ENCODE measurements at places on chromosomes 7 and 10.

DNA sequence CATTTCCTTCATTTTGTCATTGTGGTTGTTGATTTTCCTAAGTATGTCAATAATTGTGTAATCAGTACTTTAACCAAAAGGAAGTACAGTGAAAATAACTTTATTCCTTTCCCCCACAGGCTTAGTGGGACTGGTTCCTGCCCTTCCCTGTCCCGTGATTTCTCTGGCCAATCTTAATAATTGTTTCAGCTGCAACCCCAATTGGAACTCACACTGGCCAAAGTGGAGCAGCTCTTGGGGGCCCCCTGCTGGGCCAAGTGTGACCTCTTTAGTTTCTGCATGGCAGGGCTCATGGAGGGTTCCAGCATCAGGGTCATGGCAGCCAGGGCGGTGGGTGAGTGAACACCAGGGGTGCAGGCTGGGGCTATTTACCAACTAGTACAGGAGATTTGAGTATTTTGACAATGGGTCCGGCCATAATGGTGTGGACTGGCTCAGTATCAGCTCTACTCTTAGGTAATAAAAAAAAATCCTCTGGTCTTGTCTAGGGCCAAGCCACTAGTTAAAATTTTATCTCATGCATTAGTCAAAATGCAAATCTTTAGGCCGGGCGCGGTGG is 31.7 kb downstream of the CYCS start:
- no peak overlapping the region for H3K27ac ChIP-seq
- no peaks in the 10 kb centered on the region for H3K27me3 ChIP-seq
- H3K36me3 ChIP-seq, result no peaks in the 10 kb centered on the region
- H3K4me1 ChIP-seq, result peaks cover 3% of the 10 kb centered on the region

- H3K4me3 ChIP-seq, result no peak overlapping the region
- no peaks in the 10 kb centered on the region for H3K36me3 ChIP-seq
- no peaks in the 10 kb centered on the region for H3K27me3 ChIP-seq
- DNase-seq, result no peak
- peaks cover 45% of the 10 kb centered on the region for H3K4me1 ChIP-seq
These were observed 366.6 kb downstream of the PRPF18 start for GRCh38 chr10:13953371-13953770.

- no peaks in the 10 kb centered on the region for H3K4me1 ChIP-seq
- no peak overlapping the region for H3K27ac ChIP-seq
- no peak overlapping the region for H3K4me3 ChIP-seq
- H3K27me3 ChIP-seq, result no peaks in the 10 kb centered on the region
These were observed 24.6 kb upstream of the NAMPT start for GRCh38 chr7:106309362-106309761.

DNA sequence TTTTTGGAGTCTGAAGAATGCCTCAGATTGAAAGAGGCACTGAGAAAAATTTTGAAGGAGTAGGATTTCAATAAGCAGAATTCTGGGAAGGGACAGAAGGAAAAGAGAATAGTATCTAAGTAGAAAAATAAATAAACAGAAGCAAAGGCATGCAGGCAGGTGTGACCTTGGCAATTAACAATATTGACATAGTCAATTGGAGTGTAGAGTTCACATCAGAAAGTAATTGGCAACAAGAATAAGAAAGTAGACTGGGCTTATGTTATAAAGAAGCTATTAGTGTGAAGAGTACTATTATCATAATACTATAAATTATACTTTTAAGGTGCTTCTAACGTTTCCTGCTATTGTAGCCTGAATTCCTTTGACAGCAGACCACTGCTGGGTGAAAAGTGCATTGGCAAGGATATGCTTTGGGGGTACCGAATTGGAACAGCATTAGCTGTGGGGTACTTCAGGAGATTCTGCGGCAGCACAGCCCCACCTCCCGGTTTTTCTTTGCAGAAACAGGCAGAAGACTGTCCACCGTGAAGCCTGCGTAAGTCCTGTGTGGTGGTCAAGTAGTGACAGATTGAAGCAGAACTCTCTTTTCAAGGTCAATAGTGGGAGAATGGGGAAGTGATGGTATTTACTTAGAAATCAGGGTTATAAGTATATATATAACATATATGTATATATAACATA is 357.0 kb downstream of the THSD7A start:
- H3K4me1 ChIP-seq, result no peaks in the 10 kb centered on the region
- H3K27ac ChIP-seq, result no peak overlapping the region
- H3K4me3 ChIP-seq, result no peak overlapping the region
- DNase-seq, result no peak
- no peaks in the 10 kb centered on the region for H3K27me3 ChIP-seq
- no peaks in the 10 kb centered on the region for H3K36me3 ChIP-seq

DNA sequence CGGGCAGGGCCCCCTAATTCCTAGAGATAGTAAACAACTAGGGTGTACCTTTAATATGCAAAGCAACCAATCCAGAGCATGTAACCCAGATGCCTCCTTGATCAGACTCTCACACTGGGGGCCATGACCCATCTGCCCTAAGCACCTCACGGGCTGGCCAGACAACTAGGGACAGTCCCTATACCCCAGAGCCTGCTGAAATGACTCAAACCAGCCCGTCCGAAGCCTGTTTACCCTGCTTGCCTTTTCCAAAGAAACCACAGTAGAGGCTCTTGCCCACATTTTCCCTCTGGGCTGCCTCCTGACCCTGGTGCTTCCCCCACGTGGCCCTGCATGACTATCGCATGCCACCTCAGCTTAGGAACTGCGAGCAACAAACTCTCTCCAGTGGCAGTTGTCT is 46.2 kb downstream of the RGS10 start:
- H3K4me3 ChIP-seq, result no peak overlapping the region
- no peak overlapping the region for H3K27ac ChIP-seq
- H3K4me1 ChIP-seq, result no peaks in the 10 kb centered on the region

DNA sequence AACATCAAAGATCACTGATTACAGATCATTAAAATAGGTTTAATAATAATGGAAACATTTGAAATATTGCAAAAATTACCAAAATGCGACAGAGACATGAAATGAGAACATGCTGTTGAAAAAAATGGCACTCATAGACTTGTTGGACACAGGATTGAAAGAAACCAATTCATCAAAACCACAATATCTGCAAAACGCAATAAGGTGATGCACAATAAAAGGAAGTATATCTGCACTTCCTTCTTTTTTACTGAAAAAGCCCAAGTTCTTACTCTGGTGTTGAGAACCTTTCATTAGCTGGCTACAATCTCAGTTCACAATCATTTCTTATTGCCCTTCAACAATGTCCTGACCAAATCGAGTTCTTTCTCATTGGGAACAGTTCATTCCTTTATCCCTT is 28.7 kb downstream of the TMEM106B start:
- H3K4me1 ChIP-seq, result no peaks in the 10 kb centered on the region
- DNase-seq, result no peak
- H3K27me3 ChIP-seq, result no peaks in the 10 kb centered on the region
- peaks cover 25% of the 10 kb centered on the region for H3K36me3 ChIP-seq
- H3K27ac ChIP-seq, result no peak overlapping the region

DNA sequence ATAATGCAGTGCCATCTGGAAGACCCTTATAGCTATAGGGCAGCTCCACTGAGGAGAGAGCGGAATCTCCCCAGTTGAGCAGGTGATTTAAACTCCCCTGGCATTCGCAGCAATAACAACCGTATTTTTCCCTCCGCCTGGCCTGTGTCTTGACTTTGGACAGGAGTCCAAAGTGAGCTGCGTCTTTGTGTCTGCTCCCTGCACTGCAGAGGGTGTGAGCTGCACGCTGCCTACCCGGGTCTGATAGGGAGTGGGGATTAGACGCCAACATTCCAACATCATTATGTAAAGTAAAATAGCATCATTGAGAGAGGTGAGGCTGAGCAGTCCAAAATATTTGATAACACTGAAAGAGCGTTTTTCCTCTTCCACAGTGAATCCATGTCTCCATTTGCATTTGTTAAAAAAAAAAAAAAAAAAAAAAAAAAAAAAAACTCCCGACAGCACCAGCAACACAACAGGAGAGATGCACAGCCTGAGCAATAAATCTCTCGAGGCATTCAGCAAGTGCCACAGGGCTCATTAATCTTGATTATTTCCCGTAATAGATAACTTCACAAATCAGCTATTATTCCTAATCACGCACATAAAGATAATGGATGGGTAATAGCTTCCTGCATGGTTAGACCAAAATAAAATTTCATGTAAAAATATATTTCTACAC is 68.6 kb downstream of the CELF2 start:
- no peaks in the 10 kb centered on the region for H3K27me3 ChIP-seq
- no peaks in the 10 kb centered on the region for H3K36me3 ChIP-seq
- no peak for DNase-seq
- no peak overlapping the region for H3K27ac ChIP-seq
- no peak overlapping the region for H3K4me3 ChIP-seq

- H3K4me1 ChIP-seq, result no peaks in the 10 kb centered on the region
- H3K4me3 ChIP-seq, result no peak overlapping the region
- H3K27me3 ChIP-seq, result peaks cover 25% of the 10 kb centered on the region
- no peak for DNase-seq
- H3K36me3 ChIP-seq, result no peaks in the 10 kb centered on the region
These were observed 15.0 kb upstream of the PCBD1 start for GRCh38 chr10:70903262-70903921.

DNA sequence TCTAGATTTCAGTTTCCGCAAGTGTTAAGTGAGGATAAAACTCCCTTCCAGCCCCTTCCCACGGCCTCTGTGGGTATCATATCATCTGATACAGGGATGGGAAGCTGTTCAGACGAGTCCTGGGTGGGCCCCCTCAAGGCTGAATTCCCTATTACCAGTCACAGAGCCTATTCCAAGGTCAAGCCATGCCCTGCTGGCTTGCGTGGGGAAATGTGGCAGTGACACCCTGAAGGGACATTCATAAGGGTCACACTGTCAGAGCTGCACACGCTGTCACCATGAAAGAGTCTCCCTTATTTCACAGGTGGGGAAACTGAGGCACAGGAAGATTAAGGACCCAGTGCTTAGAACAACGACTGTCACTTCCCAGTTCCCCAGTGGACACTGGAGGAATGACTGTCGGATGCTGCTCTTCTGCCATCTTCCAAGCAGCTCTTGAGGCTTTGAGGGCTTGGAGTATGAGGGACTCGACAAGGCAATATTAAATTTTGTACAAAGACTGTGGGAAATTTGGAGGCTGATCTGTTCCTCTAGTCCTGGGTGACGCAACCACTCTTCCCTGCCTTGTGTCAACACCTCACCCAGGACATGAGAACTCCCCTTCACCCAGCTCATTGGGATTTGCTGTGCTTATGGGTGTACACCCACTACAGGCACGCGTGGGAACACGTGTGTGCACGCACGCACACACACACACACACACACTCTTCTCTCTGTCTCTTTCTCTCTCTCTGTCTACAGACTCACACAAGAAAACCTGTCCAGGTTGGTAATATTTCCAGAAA is 386.0 kb downstream of the RPS24 start:
- H3K27ac ChIP-seq, result no peak overlapping the region
- H3K4me1 ChIP-seq, result peaks cover 11% of the 10 kb centered on the region
- no peak overlapping the region for H3K4me3 ChIP-seq
- H3K27me3 ChIP-seq, result no peaks in the 10 kb centered on the region
- no peaks in the 10 kb centered on the region for H3K36me3 ChIP-seq

- peaks cover 26% of the 10 kb centered on the region for H3K4me1 ChIP-seq
- no peaks in the 10 kb centered on the region for H3K36me3 ChIP-seq
- peak; percentile 27 for DNase-seq
These were observed 97.3 kb downstream of the CFAP58 start for GRCh38 chr10:104450954-104451353.

GRCh38 chr7:43615558-43616145 is 32.7 kb downstream of the STK17A start:
- no peak overlapping the region for H3K27ac ChIP-seq
- DNase-seq, result no peak
- no peaks in the 10 kb centered on the region for H3K27me3 ChIP-seq
- H3K36me3 ChIP-seq, result no peaks in the 10 kb centered on the region

DNA sequence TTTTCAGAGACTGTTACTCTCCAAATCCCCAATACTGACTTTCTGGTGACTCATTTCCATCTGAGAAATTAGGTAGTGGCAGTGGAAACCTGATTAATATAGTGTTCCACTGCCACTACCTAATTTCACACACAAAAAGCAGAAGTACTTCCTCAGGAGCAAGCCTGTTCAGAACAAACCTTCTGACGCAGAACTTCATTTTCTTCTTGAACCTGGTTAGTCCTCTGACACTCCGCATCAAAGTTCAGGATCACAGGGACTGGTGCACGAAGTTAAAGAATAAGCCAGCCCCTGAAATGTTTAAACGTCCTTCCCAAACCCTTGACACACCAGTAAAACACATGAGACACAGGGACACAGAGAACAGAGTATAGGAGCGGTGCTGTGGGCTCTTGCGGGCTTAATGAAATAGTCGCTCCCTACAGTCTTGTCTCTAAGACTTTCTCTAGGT is 4.4 kb downstream of the WDR91 start:
- no peak overlapping the region for H3K4me3 ChIP-seq
- DNase-seq, result no peak
- H3K36me3 ChIP-seq, result peaks cover 30% of the 10 kb centered on the region
- no peaks in the 10 kb centered on the region for H3K4me1 ChIP-seq

DNA sequence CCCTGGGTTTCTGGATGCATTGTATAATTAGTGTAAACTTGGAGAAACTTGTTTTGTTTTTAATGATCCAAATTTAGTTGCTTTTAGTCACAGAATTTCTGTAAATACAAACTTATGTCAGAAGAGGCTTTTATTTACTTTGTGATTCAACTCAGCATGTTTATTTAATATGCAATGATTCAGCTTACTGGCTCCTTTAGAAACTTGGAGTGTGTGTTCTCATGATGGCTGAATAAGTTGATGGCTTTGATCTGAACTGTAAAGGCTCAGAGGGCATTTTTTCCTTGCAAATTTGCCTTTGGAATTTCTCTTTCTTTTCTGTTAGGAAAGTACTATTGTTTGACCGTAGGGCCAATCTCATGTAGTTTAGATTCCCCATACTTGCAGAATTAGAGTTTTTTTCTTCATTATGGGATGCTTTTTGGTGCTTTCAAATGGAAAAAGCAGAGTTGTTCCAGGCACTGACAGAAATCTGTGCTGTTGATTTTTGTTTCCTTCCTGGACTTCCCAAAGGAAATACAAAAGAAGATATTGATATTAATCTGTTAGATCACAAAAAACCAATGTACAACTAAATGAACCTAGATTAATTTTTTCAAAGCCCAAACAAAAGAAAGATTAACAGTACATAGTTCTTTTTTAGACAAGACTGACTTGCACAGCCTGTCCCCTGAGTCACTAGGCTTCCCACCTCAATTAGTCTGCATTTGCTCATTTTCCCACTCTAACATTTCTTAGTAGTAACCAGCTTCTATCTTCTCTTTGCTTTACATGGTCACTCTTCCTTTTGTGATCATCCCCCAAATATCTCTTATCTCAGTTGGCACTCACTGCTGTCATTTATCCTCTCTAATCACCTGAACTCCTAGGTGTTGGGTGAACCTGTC is 96.8 kb upstream of the AGR3 start:
- no peaks in the 10 kb centered on the region for H3K4me1 ChIP-seq
- H3K36me3 ChIP-seq, result no peaks in the 10 kb centered on the region
- no peaks in the 10 kb centered on the region for H3K27me3 ChIP-seq
- no peak for DNase-seq

Measured in tibial artery (tissue), 4 donors.